ENCODE measurements at places on chromosomes 3 and 15. TPM values are rescaled to one million over a fixed set of nuclear protein-coding genes. Genes with fewer than 3 reads are reported as not detected.

PXK gene
- total RNA-seq, result 34.5 TPM

GAP43 gene
- total RNA-seq, result not detected

GOLGA8T gene
- not detected for total RNA-seq

CHL1 gene
- total RNA-seq, result 2.6 TPM

DNA sequence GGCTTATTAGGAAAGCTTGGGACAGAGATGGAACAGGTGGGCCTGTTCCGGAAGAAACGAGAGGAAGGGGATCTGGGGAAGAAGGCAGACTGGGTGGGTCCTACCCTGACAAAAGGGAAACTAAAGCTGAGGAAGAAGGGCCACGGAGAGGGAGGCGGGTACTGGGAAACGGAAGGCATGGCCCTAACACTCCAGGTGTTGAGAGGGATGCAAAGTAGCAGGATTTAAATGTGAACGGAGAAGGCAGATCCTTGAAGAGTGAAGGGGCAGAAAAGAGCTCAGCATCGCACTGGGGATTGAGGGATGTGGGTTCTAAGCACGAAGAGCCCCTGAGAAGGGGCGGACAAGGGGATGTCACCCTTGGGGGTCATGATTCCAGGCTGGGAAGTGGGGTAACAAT is 735 bp downstream of the STIMATE start:
- no peak for DNase-seq

DNA sequence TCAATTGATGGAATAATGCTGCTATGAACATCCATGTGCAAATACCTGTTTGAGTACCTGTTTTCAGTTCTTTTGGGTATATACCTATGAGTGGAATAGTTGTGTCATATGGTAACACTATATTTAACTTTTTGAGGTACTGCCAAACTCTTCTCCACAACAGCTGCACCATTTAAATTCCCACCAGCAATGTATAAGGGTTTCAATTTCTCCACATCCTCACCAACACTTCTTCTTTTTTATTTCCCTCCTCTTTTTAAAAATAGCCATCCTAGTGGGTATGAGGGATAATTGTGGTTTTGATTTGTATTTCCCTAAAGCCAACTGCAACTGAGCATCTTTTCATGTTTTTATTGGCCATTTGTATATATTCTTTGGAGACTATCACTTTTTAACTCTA is 31.3 kb upstream of the ARHGEF3 start:
- no peak for DNase-seq

DNA sequence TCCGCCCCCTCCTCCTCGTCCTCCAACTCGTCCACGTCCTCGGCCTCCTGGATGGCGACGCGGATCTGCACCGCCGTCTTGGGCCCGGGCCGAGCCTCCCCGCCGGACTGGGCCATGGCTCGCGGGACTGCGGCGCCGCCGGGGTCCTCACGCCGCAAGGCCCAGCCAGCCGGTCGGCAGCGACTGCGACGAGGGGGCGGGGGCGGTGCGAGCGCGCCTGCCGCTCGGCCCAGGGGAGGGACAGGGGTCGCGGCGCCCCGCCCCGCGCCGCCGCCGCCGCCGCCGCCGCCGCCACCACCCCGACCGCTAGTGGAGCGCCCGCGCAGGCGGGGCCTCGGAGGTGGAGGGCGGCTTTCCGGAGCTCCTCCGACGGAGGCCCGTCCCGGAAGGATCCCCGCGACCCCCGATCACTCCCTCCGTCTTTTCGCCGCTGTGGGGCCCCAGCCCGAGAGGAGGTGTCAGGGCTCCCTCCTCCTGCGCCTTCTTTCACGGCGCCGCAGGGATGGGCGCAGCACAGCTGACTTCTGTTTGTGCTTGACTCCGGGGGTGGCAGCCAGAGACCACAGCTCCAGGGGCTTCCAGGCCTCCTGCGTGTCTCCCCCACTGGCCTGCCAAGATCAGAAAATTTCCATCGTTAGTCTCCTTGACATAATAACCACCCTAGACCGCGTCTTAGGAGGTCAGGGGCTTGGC is at the start of gene LARP6:
Gene LARP6, minus strand, starts transcription at position 185 of the 693 bp plus-strand sequence. Its CDS starts 69 bp downstream, at position 116.
- peak; percentile 60 for DNase-seq

DNA sequence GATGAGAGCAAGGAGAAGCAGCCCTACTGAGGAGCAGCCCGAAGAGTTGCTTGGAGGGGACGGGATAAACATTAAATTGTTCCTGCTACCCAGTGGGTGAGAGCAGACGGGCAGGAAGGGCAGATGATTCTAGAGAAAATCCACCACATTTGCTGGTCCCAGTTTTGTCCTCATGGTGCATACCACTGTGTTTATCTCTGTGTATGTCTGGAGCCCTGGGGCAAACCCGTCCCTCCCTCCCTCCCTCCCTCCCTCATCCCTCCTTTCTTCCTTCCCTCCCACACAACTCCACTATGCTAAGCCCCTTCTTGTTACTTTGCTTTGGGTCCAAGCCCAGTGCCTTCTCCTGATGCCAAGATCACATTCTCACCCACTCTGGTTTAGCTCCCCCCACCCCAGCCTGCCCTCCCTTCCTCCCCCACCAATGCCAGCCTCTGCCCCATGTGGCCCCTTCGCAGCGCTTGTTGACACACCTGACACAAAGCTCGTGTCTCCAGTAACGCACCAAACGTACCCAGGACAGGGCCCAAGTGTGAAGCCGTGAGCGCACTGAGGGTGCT is 194.8 kb downstream of the ATP10A start:
- DNase-seq, result no peak

GRCh38 chr15:36644191-36644896 is 64.9 kb downstream of the CDIN1 start:
- DNase-seq, result no peak

- no peak for DNase-seq
Observed at GRCh38 chr3:46844881-46845312, 18.3 kb downstream of the MYL3 start.

- no peak for DNase-seq
Observed at GRCh38 chr3:183259621-183260020, 6.6 kb downstream of the B3GNT5 start.

DNA sequence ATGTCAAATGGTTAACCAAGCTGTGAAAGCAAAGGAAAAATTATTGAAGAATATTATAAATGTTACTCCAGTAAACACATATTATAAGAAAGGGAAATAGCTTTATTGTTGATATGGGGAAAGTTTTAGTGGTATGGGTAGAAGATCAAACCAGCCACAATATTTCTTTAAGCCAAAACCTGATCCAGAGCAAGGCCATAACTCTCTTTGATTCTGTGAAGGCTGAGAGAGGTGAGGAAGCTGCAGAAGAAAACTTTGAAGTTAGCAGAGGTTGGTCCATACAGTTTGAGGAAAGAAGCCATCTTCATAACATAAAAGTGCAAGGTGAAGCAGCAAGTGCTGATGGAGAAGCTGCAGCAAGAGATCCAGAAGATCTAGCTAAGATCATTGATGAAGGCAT is 54.8 kb downstream of the LYZL4 start:
- DNase-seq, result no peak

GRCh38 chr3:50587373-50587772 is 18.1 kb downstream of the HEMK1 start:
- DNase-seq, result no peak

GRCh38 chr3:183823963-183824362 is 1.4 kb downstream of the MAP6D1 start:
- DNase-seq, result no peak

GRCh38 chr3:111906656-111907055 is 47.6 kb downstream of the PHLDB2 start:
- no peak for DNase-seq

DNA sequence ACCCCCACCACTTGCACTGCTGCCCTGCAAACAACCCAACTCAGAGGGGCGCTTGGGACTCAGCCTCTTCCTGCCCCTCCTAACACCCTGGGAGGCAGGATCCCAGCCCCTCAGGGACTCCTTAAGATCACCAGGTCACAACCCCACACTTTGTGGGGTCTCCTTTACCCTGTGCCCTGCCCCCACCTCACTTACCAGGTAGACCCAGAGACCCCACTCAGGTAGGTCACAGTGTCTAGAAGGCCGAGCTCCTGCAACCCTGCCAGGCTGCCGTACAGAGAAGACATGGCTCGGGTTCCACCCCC is 9.1 kb downstream of the PLA2G4F start:
- DNase-seq, result no peak

All from uterus (tissue), 4 donors.